H4 (cell line): ENCODE measurements at places on chromosomes 3 and 15. TPM values are rescaled to one million over a fixed set of nuclear protein-coding genes. Genes with fewer than 3 reads are reported as not detected.
A peak's percentile ranks its signal among the peaks of the same experiment; 100 is the strongest.

MIX23 gene
- total RNA-seq: 52.8 and 67.7 TPM in 2 replicates

CRYGS gene
- 0.10 TPM in 1 of 2 replicates, not detected in the other for total RNA-seq

- no peak for DNase-seq
Observed at GRCh38 chr3:127610105-127610504, 11.9 kb downstream of the MCM2 start.

- no peak for DNase-seq
Observed at GRCh38 chr15:31328428-31328968, 1.9 kb downstream of the KLF13 start.

- peak; percentile 32 for DNase-seq
Observed at GRCh38 chr3:168002786-168003368, 92.8 kb downstream of the GOLIM4 start.

SLC4A7 gene
- total RNA-seq: 9.0 and 11.4 TPM in 2 replicates

TEX55 gene
- total RNA-seq: not detected in 2 replicates

ZNF662 gene
- 0.06 TPM in 1 of 2 replicates, not detected in the other for total RNA-seq

- peak; percentile 58 for DNase-seq
Observed at GRCh38 chr15:59751552-59752413, 62.7 kb upstream of the BNIP2 start.

GRCh38 chr15:41730543-41730942 lies 43.7 kb upstream of the MAPKBP1 start:
- no peak for DNase-seq

- peak; percentile 16 for DNase-seq
Observed at GRCh38 chr3:156135921-156136638, 15.7 kb downstream of the KCNAB1 start.

DNA sequence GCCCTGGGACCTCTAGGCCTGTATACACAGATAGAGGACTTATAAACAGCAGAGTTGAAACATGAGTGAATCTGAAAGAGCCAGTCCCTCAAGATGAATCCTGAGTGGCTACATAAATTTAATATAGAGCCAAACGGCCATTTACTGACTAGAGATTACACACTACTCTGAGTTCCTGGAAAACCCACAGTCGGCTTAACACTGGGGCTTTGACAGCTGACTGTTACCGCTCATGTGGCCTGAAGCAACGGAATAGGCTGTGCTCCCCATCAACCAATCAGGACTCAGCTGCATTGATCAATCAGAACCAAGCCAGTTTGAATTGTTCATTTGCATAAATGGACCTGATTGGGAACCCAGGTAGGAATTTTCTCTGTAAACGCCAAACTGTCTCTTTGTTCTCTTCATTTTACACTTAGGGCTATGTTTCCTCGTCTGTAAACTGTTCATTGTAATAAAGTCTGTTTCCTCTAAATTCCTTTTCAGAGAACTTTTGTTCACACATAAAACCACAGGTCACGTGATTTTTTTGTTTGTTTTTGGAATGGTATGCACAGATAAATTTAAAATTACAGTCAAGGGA lies 40.5 kb downstream of the CCNL1 start:
- no peak for DNase-seq

CAND2 gene
- 0.31 and 0.72 TPM in 2 replicates for total RNA-seq

DNA sequence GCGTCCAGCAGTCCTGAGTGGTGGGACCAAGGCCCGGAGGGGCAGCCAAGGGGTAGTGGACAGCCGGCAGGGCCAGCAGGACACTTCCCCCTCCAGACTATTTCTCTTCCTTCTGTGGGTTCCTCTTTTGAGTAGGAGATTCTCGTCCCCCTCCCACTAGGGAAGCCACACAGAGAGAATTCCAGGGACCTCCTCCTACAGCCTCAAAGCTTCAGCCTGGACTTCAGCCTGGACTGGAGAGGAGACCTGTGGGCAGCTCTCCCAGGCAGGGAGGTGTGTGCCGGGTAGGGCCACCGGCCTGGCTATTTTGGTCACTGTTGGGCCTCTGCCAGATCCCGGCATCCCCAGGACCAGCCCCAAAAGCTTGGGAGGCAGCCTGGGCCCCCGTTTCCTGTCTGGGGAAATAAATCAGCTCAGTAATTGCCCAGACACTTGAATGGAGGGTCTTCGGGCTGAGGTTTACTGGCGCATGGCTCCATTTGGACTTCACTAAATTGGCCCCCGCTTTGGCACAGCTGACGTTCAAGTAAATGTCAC lies 1.3 kb downstream of the SLC6A6 start:
- no peak for DNase-seq

- no peak for DNase-seq
Observed at GRCh38 chr3:96755519-96755918, 58.9 kb upstream of the EPHA6 start.
